Karpas-422 (cell line): ENCODE measurements at places on chromosomes 16 and 17.

- DNase-seq: no peak
Observed at GRCh38 chr16:78413651-78414050, 314.2 kb downstream of the WWOX start.

DNA sequence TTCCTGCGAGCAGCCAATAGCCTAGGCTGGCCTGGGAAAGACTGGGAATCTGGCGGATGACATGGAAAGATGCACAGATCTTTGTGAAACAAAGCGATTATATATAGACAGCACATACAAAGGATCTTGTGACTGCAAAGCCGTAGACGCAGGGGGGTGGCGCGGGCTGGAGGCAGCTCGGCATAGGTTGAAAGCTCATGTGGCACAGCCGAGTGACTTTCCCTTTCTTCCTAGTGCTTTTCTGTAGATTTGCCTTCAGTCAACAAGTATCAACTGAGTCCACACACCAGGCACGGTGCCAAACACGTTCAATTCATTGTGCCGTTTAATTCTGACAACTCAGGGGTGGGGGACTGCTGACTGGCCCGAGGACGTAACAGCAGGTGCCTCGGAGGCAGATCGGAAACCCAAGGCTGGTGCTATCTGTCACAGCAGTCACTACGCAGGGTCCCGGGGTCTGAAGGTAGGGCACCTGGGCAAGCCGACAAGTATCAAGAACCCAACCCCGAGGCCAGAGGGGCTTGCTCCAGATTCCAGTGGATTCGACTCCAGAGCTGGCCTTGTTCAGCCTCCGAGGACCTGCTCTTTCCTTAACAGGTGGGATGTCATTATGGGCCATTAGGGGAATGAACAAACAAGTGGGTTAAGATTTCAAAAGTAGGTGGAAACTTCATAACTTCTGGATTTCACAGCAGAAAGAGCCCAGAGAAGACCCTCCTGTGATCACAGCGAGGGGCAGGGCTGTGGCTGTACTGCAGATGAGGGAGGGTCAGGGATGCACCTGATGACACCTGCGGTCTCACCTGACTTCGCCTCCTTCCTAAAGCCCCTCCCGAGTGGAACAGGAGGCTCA is 5.9 kb downstream of the PAM16 start:
- DNase-seq: no peak

GRCh38 chr17:41529491-41529915 is 1.4 kb upstream of the KRT19 start:
- DNase-seq: no peak

DNA sequence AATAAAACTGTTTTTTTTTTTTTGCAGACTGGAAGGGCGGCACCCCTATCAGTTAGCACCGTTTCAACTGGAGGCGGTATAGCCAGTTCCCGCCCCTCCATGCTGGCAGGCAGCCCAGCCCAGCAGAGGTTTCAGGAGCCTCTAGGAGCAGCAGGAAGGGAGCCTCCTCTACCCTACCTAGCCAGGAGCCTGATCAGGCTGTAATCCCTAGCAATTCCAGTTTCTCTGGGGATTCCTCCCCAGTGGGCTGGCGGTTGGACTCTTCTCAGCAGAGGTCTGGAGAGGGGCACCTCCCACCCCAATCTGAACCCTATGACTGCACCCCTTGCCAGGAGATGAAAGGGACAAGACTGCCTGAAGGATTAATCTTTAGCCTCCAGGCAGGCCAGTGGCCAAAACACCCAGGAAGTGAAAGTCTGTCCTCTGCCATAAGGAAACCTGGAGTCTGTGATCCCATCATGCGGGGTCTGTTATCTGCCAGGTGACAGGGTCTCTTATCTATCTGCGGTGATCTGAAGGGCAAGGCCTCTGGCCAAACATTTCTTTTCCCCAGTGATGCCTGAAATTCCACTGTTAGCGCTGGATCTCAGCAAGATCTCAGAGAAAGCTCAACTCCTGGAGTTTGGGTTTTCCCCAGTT is 4.9 kb upstream of the CDH1 start:
- DNase-seq: no peak

DNA sequence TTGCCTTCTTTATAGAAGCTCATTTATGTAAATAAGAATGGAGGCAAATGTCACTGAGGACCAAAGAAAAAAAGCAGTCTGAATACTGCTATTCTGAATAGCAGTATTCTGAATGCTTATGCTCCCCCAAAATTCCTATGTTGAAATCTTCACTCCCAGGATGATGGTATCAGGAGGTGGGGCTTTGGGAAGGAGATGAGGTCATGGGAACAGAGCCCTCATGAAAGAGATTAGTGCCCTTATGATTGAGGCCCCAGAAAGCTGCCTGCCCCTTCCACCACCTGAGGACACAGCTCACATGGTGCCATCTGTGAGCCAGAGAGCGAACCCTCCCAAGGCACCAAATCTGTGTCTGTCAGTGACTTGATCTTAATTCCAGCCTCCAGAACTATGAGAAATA is 28.8 kb downstream of the HEATR6 start:
- DNase-seq: no peak

GRCh38 chr16:4373356-4373908 is 1.8 kb downstream of the VASN start:
- DNase-seq: no peak

DNA sequence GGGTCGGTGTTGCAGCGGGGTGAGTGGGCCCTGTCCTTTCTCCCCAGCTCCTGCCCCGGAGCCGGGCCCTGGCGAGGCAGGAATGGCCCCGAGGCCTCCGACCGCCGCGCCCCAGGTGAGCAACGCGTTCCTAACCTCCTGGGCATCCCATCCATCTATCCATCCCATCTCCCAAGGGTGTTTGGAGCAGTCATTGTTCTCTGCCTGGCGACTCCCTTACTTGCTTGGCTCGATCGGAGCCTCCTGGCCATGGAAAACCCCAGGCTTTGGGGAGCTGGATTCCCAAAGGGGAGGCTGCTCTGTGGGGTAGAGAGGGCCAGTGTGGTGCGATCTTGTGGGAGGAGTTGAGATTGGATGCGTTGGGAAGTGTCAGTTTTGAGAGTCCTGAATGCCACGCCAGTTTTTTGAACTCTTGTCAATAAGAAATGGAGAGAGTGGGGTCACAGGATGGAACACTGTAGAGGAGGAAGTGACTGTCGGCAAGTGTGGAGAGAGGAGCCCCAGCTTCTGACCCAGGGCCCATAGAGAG is 684 bp downstream of the ZFP90 start:
- no peak for DNase-seq

DNA sequence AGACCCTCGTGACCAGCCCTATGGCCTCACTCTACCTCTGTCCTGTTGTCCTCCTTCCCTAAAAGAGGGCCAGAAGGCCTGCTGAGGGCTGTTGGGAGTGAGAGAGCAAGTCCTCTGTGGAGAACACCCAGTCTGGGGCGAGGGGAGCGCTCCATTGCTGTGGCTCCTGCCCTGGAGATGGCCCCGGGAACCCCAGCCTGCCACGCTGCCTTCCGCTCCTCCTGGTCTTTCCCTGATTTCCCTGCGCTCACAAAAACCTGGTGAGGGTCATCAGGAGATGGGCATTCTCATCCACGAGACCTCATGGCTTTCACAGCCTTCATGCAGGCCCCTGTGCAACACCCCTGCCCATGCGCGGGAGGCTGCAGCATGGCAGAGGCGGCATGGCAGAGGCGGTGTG is 21.2 kb downstream of the DRC3 start:
- DNase-seq: no peak

DNA sequence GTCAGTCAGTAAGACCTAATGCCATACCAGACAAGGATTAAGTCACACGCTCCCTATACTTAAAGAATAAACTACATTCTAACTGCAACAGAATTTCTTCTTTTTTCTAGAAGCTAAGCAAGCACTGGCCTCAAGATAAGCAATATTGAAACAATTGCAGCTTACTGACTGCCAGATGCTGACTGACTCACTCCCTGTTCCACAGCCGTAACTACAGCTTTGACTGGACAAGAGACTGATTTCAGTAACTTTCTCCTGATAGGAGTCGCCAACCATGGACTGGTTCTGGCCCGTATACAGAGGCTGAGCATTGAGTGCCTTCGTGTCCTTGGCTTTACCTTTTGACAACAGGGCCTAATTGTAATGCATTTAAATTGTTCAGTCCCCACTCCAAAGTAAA is 67.9 kb downstream of the TRIM37 start:
- DNase-seq: no peak

DNA sequence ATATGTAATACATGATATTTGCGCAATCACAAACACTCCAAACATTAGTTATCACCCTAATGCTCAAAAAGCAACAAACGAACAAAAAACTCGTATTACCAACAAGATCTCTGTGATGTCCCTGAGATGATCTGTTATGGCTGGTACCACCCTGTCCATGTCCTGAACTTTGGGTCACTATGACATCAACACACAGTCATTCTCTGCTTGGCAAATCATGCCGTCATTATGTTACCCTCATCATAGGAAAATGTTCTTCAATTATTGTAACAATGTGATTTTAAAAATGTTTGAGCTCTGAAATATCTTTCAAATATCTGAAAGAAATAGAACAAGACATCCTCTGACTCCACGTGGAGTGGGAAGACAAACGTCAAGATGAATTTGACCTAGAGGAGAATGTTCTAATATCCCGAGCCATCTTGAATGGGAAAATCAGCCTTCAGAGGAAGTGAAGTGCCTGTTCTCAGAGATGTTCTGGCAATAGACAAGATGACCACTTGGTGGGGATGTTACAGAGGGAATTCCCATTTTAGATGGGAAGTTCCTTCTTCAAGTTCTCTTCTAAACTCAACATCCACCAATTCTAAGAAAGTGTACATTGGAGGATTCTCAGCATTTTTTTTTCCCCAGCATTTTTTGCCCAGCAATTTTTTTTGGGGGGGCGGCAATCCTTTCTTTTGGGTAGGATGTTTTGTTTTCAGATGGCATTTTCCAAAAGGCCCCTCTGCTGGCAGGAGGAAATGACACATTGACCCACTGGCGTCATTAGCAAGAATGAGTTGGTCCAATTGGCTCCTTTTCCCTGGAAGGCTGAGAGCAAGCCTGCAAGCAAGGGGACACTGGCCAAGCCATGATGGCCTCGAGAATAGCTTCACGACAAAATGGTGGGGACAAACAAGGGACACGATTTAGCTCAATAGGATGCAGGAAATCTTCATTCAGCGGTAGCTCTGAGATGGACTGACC is 3.7 kb upstream of the HSD17B2 start:
- peak; percentile 52 for DNase-seq

GRCh38 chr16:80580109-80580832 is 39.5 kb downstream of the DYNLRB2 start:
- DNase-seq: no peak

DNA sequence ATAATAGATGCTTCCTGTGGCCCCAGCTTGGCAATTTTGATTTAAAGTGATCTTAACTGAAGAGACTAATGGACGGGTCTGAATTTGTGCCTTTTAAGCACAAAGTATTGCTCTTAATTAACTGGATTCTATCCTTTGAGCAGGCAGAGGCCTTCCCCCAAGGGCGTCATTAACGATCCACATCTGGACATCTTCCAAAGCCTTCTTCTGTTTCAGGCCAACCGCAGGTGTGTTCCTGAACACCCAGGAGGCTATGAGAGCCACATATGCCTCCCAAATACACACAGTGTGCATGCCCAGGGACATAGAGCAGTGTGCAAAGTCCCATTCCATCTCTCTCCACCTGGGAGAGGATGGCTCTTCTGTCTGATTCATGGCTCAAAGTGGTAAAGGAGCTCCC is 42.3 kb downstream of the MAPT start:
- DNase-seq: no peak

DNA sequence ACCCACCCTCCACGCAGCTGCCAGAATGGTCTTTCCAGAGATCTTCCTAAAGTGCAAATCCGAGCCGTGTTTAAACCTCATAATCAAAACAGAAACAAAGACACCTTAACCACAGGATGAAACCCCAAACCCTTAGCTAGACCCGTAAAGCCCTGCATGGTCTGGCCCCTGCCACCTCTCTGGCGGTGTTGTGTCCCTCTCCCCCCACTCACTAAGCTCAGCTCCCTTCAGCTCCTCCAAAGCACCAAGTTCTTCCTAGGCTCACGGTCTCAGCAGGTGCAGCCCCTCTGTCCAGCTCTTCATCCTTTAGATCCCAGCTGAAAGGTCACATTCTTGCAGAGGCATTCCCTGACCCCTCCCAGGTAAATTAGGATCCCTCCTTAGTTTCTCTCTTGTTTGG is 4.4 kb upstream of the NXPH3 start:
- no peak for DNase-seq

GRCh38 chr16:48450367-48450766 is 65.2 kb upstream of the SIAH1 start:
- no peak for DNase-seq

GRCh38 chr16:88654363-88655052 is 3.7 kb upstream of the CYBA start:
- DNase-seq: no peak

DNA sequence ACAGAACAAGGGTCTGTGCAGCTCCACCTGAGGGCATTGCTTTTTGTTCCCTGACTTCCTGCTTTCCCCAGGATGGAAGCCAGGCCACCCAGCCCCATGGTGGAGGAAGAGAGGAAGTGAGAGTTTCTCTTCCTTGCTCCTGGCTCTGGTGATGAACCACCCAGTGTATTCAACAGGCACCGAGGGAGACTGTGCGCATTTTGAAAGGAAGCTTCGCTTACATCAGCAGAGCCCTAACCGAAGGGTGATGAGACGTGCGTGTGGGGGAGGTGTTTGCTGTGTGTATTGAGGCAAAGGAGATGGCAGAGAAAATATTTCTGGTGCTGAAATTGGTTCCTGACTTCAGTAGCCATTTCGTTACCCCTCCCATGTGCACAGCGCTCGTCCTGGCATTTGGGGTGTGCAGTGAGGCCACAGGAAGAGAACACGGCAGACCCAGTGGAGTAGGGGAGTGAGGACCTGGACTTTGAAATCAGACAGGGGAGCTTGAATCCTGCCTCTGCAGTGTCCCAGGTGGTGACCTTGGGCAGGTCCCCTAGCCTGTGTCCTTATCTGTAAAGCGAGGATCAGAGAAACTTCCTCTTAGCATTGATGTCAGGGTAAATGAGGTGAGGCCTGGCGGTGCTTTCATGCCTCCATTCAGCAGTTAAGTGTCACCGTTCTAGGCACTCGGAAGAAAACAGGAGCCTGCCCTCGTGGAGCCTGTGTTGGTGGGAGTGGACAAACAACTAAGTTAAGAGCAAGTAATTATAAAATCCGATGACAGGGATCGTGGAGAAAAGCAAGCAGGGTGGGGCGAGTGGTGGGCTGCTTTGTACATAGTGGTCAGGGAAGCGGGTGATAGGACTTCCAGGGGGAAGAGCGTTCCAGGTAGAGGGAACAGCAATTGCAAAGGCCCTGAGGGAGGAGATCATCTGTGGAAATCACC is 7.4 kb downstream of the CMIP start:
- DNase-seq: no peak

DNA sequence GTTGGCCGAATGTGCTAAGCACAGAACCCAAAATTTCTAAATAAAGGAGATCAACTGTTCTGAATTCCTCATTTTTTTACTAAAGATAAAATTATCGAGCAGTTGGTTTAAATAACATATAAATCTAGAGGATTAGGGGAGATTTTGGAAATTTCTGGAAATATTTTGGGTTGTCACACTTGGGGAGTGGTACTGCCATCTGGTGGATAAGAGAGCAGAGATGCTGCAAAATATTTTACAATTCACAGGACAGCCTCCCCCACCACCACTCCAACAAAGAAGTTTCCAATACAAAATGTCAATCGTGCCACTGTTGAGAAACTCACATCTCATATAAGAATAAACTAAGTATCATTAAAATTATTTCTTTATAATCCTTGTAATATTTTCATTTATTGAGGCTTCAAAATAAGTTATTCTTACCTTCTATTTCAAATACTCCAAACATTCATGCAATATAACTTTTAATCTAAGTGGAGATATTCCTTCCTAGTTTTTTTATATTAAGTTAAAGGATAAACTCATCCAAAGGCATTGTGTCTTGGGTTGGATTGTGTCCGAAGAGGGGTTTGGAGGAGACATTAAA is 17.0 kb upstream of the ABCA8 start:
- peak; percentile 46 for DNase-seq

GRCh38 chr16:13909872-13910303 is 10.1 kb upstream of the ERCC4 start:
- no peak for DNase-seq
